Stimulated activated naive B cell treated with anti-CD40 and anti-IgM and Interleukin-4, amounts not matched to agents 10 μg/mL and 1 μg/mL and 100 μg/mL, for 72 hours (primary cell): ENCODE measurements at places on chromosomes 13 and 19.

DNA sequence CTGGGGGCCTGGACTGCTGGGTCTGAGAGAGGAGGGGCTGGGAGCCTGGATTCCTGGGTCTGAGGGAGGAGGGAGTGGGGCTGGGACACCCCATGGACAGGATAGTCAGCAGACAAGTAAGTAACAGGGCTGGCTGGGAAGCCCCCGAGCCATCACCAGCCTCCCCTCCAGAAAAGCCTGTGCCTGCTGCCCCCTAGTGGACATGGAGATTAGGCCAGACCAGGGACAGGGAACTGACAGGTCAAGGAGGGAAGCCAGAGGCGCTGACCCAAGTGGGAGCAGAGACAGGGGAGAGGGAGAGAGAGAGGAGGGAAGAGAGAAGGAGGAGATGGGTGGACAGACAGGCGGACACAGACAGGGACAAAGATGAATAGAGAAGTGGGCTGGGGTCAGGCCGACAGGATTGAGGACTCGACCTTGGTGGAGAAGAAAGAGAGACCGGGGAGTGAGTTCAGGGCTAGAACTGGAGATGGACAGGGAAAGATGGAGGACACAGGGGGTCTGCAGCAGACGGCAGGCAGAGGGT lies 6.7 kb upstream of the ERFL start:
- peak; percentile 79 for DNase-seq

- DNase-seq: no peak
Measured at GRCh38 chr13:114286808-114287207, 5.4 kb downstream of the UPF3A start.

DNA sequence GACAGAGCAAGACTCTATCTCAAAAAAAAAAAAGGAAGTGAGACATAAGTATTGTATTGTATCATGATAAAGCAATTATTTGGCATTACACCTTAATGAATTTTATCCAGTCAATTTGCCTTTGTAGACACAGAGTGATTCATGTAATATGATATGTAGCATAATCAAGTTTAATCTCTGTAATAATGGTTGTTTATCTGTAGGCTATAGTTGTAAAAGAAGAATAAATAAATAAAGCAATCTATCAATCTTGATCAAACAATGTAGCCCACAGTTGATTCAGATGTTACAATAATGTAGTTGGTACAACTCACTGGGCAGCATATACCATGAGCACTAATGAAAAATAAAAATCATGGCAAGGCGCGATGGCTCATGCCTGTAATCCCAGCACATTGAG lies 28.5 kb upstream of the CEACAM20 start:
- no peak for DNase-seq

GRCh38 chr13:76329866-76330580 lies 556.2 kb downstream of the KCTD12 start:
- no peak for DNase-seq

GRCh38 chr19:27955485-27956480 lies 1257.2 kb downstream of the UQCRFS1 start:
- no peak for DNase-seq

- DNase-seq: no peak
Measured at GRCh38 chr13:26475176-26476110, 82.0 kb upstream of the WASF3 start.

- DNase-seq: no peak
Measured at GRCh38 chr13:95083758-95084157, 217.5 kb downstream of the ABCC4 start.

- peak; percentile 28 for DNase-seq
Measured at GRCh38 chr13:24124789-24125476, 35.6 kb upstream of the SPATA13 start.

GRCh38 chr13:42702716-42703115 lies 78.7 kb upstream of the FAM216B start:
- no peak for DNase-seq

- DNase-seq: no peak
Measured at GRCh38 chr19:4388337-4389063, 11.8 kb downstream of the SH3GL1 start.

- DNase-seq: peak; percentile 48
Measured at GRCh38 chr19:3210347-3211017, 14.0 kb upstream of the CELF5 start.

DNA sequence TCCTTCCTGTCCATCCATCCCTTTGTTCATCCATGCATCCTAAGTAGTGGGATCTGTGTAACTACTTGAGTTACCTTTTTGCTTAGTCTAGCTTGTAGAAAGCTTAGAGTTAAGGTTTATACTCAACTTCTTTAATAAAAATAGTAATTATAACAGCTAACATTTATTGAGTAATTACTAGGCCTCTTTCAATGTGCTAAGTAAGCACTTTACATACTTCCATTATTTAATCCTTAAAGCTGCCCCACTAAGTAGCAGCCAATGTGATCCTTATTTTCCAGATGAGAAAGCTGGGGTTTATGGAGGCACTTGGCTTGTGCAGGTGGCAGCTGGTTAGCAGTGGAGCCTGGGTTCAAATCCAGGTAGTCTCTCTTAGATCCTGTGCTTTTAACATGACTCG lies 182.9 kb downstream of the FGF9 start:
- no peak for DNase-seq

DNA sequence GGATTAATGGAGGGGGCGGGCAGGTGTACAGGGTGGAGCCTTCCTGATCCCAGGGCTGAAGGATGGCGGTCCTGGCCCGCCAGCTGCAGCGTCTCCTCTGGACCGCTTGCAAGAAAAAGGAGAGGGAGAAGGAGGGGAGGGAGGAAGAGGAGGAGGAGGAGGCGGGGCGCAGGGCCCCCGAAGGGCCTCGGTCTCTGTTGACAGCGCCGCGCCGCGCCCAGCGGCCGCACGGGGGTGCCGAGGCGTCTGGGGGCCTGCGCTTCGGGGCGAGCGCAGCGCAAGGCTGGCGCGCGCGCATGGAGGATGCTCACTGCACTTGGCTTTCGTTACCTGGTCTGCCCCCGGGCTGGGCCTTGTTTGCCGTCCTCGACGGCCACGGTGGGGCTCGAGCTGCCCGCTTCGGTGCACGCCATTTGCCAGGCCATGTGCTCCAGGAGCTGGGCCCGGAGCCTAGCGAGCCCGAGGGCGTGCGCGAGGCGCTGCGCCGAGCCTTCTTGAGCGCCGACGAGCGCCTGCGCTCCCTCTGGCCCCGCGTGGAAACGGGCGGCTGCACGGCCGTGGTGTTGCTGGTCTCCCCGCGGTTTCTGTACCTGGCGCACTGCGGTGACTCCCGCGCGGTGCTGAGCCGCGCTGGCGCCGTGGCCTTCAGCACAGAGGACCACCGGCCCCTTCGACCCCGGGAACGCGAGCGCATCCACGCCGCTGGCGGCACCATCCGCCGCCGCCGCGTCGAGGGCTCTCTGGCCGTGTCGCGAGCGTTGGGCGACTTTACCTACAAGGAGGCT lies at the start of gene PPM1N:
PPM1N (plus strand) TSS at position 33 of the 785 bp plus-strand sequence; CDS start at position 63, 30 bp downstream.
- no peak for DNase-seq

DNA sequence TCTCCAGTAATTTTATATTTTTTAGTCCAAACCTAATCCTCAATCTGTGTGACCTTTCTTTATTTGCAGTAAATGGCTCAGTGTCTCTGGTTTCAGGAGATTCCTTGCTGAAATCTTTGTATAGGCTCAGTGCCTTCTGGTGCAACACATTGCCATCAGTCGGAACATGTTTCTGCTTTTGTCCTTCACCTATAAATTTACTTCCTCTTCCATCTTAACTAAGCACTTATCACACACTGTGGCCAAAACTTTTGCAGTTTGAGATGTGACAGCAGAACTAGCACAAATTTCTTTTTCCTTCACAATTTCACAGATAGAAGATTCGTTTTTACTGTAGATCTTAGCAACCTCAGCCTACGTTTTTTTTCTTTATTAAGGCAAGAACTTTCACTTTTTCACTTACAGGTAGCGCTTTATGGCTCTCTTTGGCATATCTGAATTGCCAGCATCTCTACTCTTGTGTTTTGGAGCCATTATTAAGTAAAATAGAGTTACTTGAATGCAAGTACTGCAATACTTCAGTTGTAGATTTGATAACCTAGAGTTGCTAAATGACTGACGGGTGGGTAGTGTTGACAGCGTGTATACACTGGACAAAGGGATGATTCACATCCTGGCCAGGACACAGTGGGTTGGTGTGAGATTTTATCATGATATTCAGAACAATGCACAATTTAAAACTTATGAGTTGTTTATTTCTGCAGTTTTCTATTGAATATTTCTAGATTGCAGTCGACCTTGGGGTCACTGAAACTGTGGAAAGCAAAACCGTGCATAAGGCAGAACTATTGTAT lies 44.3 kb downstream of the NDFIP2 start:
- DNase-seq: no peak

GRCh38 chr19:5666921-5667610 lies 13.2 kb downstream of the MICOS13 start:
- no peak for DNase-seq

- DNase-seq: no peak
Measured at GRCh38 chr13:44237881-44238421, 135.7 kb upstream of the SERP2 start.

GRCh38 chr13:26821672-26822071 lies 61.1 kb upstream of the GPR12 start:
- no peak for DNase-seq

- DNase-seq: no peak
Measured at GRCh38 chr13:78607409-78608251, 4.3 kb upstream of the POU4F1 start.
